ENCODE measurements at places on chromosomes 6 and 20. TPM values are rescaled to one million over a fixed set of nuclear protein-coding genes. Genes with fewer than 3 reads are reported as not detected.

DNA sequence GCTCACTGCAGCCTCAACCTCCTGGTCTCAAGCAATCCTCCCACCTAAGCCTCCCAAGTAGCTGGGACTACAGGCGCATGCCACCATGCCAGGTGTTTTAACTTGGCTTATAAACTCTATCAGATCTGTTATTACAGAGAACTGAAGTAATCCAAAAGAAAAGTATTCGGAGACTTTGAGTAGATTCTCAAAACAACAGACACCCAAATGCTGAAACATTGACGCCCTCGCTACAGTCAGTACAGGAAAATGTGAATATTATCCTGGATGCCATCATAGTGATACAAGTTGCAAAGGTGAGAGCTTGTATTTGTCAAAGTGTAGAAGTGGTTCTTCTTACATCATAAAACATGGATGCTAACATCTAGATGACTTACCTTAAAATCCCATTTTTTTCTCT lies 108.7 kb upstream of the EDN1 start:
- no peak for DNase-seq

DNA sequence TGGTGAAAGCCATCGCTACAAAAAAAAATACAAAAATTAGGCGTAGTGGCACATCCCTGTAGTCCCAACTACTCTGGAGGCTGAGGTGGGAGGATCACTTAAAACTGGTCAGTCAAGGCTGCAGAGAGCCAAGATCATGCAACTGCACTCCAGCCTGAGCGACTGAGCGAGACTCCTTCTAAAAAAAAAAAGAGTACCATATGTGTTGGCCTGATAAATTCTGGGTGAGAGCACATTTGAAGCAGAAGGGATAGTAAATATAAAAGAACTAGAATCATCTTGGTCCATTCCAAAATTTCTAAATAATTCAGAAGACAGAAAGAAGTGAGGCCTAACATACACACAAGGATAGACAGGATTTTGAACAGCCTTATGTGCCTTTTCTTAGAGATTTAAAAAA lies 2.2 kb downstream of the IBTK start:
- no peak for DNase-seq

DNA sequence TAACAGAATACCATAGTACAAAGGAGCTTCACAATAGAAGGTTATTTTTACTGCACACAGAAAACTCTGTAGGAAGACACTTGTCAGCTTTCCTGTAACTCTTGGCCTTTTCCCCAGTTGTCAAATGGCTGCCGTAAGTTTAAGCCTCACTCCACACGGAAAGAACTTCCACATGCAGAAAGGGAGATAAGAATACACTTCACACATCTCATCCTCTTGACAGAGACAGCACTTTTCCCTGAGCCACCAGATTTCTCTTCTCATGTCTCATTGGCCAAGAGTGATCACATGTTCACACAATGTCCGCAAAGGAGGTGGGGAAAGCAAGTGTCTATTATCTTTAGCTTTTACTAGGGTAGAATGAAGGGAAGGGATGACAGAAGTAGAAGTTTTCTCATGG lies 540.7 kb downstream of the HAO1 start:
- DNase-seq, result no peak

GRCh38 chr20:47484303-47484702 lies 17.4 kb upstream of the NCOA3 start:
- no peak for DNase-seq

GRCh38 chr6:168390749-168391420 lies 50.1 kb upstream of the SMOC2 start:
- no peak for DNase-seq

- DNase-seq, result no peak
Observed at GRCh38 chr6:118953391-118953790, 18.4 kb upstream of the MCM9 start.

- no peak for DNase-seq
Observed at GRCh38 chr20:20657092-20657491, 55.4 kb downstream of the RALGAPA2 start.

- DNase-seq, result no peak
Observed at GRCh38 chr6:118382126-118382525, 166.0 kb upstream of the PLN start.

- no peak for DNase-seq
Observed at GRCh38 chr6:154347981-154348380, 8.6 kb downstream of the IPCEF1 start.

DNA sequence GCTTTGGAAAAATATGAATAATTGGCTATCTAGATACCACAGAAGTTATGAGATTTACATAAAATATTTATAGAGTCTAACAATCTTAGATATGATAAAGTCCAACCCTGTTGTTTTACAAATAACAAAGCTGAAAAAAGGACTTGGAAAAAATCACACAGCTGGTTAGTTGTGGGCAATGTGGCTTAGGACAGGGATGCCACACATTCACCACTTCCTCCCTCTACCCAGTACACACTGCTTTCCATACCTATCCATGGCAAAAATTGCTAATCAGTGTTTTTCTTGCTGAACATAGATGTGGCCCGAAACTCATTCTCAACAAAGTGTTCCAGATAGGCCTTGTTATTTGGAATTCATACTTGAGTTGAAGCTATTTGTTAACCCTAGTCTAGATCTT lies 147.3 kb upstream of the BMP5 start:
- DNase-seq, result no peak

GRCh38 chr6:134466771-134467525 lies 149.0 kb upstream of the SGK1 start:
- DNase-seq, result no peak

GRCh38 chr6:103193413-103193812 lies 1666.3 kb downstream of the HACE1 start:
- no peak for DNase-seq

GRCh38 chr6:139439349-139439748 lies 64.9 kb upstream of the CITED2 start:
- peak; percentile 29 for DNase-seq

DNA sequence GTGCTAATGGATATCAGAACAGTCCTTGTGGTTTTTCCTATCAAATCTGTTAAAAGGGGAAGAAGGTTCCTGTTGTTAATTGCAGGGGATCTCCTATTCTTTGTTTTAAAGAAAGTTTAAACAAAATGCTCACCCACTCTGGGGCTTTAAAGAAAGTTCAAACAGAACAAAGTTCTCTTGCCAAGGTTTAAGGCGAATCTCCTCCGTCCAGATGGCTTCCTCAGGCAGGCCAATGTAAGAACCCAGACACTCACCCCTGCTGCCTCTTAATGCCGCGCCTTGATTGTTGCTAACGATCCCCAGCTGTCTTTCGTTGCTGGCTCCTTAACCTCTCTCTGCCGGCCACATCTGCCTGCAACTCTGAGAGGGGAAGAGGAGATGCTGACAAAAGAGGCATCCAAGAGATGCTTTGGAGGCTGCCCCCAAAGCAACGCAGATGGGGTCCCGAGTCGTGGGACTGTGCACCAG lies 235.0 kb upstream of the PRDM1 start:
- DNase-seq, result no peak

GRCh38 chr20:33211817-33212424 lies 5.2 kb upstream of the BPIFA3 start:
- peak; percentile 92 for DNase-seq

DNA sequence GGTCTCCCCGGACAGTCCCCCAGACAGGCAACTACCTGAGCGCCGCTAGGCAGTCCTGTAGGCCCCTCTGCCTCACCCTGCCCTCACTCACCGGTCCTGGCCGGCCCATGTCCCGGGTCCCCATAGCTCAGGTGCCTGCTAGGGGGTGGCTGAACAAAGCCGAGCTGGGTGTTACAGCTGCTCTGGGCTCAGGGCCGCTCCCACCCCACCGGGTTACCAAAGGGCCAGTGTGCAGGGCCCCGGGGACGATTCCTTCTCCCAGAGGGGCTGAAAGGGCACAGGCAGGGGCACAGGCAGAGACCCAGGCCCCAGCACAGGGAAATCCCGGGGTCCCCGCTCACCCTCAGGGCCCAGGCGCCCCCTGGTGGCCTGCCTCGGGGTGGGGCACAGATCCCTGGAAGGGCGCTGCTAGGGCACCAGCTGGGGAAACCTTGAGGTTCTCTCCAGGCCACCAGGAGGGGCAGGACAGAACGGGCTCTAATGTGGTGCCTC lies 118.4 kb downstream of the GRM4 start:
- DNase-seq, result peak; percentile 79

DNA sequence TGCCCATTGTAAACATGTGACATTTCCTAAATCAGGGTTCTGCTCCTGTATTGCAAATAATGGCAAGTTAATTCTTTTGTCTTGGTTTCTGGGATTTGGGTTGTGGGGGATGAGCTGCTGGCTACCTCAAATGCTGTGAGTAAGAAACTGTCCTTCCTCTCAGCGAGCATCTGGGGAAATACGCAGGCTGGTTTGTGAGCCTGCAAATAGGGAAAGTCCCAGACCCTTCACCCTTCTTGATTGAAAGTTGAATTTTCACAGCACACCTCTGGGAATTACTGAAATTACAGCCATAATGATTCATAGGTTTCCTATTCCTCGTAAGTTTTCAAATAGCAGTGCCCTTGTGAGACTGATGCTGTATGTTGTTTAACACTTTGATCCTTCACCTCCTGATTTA lies 138.1 kb downstream of the TBXT start:
- no peak for DNase-seq

- DNase-seq, result no peak
Observed at GRCh38 chr6:11637266-11637665, 99.7 kb downstream of the TMEM170B start.

GRCh38 chr20:57671662-57672061 lies 38.2 kb downstream of the PMEPA1 start:
- DNase-seq, result peak; percentile 69

GRCh38 chr20:17871886-17872285 lies 96.7 kb downstream of the SNX5 start:
- no peak for DNase-seq

DNA sequence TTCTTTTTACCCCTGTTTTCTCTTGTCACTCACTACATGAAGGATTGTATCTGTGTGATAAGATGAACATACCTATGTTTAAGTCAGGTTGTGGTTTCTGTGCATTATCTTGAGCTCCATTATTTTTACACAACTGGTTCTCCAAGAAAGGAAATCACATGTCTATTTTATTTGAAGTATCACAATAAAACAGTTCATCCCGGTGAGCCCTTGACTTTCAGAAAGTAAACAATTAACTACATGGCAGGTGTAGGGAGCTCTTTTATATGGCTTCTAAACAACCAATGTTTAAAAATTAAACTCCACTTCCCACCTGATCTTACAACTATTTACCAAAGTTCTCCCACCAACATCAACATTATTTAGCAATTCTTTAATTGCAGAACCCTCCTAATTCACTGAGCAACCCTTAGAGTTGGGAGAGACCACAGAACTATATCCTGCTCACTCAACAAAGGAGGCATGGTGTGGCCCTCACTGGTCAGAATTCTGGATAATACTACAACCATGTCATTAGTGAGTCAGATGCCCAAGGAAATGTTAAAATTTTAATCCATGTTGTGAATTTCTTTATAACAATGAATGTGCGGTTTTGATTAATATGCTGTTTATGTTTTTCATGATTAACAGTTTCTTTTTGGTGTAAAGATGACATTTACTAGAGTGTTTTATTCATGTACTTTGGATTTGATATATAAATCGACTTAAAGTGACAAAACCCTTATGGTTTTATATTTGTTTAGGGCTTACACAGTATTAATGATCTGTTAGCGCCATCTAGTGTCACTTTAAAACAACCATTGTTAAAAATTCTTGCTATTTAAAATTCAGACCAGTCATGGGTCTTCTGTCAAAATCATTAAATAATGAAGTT lies 50.0 kb upstream of the SCGN start:
- no peak for DNase-seq

GRCh38 chr6:119152187-119152586 lies 73.7 kb upstream of the FAM184A start:
- no peak for DNase-seq

DNA sequence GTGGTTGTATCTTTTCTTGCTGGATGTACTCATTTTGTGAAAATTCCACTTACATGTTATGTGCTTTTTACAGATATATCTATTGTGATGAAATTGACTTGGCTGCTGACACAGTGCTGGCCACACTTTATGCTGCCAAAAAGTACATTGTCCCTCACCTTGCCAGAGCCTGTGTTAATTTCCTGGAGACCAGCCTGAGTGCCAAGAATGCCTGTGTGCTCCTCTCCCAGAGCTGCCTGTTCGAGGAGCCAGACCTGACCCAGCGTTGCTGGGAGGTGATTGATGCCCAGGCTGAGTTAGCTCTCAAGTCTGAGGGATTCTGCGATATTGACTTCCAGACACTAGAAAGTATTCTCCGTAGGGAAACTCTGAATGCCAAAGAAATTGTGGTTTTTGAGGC lies 4.9 kb downstream of the BTBD3 start:
- no peak for DNase-seq

DNA sequence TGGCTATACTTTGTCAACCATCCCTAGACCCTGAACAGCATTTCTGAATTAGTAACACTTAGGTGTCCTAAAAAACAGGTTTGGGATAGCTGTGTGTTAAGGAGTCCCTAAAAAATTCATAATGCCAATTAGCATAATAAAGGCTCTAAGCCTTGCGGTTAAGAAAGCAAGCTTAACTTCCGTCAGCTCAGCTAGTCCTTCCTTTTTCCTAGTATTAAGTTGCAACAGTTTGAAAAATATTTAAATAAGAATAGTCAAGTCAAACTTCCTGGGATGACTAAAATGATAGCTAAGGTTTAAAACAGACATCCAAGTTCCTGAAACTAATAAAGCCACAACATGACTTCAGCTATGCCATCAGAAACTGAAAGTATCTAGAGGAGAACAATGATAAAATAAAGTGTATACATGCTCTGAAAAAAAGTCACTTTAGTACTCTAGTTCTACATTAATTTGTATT lies 3.5 kb downstream of the AKIRIN2 start:
- DNase-seq, result no peak

GRM1 gene
- not detected for total RNA-seq

RBM24 gene
- not detected for total RNA-seq

OR12D3 gene
- total RNA-seq, result not detected

B3GALT4 gene
- 0.34 TPM for total RNA-seq

SIM1 gene
- not detected for total RNA-seq

FRK gene
- total RNA-seq, result 7.3 TPM

GCM1 gene
- total RNA-seq, result 0.79 TPM

RIMS4 gene
- total RNA-seq, result 9.0 TPM

CFB gene
- total RNA-seq, result 32.1 TPM

BIRC7 gene
- 0.54 TPM for total RNA-seq

KCNQ5 gene
- 0.07 TPM for total RNA-seq

GJA10 gene
- not detected for total RNA-seq

PRSS35 gene
- 72.0 TPM for total RNA-seq

OGFR gene
- 84.7 TPM for total RNA-seq

PNLDC1 gene
- total RNA-seq, result 0.32 TPM

SPACA1 gene
- total RNA-seq, result not detected

Measured in Caco-2 (cell line).